ENCODE measurements at places on chromosomes 16 and 17.
A peak's percentile ranks its signal among the peaks of the same experiment; 100 is the strongest.

DNA sequence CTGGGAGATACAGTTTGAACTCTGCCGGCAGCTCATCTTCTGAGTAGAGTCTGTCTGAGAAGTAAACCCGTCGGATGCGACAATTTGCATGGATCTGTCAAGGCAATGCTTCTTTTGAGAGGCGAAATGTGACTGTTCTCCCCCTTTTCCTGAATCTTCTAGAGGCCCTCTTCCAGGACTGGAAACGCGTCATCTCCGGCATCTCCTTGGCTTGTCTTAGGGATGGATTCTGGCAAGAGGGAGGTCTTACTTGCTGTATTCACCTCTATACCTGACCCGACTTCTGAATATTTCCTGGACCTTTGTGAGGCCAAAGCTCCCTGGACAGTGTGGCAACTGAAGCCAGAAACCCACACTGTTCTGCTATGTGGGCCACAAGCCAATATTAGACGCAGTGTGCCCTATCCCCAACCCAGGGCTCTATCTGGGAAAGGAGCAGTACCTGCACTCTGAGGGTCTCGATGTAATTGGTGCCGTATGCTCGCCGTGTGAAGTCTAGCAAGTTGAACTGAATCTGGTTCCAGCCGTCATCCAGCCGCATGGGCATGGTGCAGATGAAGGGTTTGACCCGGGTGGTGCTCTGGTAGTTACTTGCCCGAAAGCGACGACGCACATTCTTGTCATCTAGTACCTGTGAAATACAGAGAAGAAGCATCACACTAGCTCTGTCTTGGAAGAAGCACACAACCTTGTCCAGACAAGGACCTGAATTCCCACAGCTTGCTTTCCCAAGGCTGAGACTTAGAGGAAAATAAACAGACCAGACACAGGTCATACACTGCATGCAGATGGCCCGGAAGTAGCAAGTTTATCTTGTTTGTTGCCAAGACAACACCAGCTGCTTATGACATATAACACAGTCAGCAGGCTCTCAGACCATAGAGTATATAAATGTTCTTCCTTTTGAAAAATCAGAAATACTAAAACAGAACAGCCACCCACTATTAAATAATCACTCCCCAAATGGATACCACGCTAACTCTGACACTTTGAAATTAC, 14.1 kb downstream of the CFAP20 start:
- DNase-seq = no peak

DNA sequence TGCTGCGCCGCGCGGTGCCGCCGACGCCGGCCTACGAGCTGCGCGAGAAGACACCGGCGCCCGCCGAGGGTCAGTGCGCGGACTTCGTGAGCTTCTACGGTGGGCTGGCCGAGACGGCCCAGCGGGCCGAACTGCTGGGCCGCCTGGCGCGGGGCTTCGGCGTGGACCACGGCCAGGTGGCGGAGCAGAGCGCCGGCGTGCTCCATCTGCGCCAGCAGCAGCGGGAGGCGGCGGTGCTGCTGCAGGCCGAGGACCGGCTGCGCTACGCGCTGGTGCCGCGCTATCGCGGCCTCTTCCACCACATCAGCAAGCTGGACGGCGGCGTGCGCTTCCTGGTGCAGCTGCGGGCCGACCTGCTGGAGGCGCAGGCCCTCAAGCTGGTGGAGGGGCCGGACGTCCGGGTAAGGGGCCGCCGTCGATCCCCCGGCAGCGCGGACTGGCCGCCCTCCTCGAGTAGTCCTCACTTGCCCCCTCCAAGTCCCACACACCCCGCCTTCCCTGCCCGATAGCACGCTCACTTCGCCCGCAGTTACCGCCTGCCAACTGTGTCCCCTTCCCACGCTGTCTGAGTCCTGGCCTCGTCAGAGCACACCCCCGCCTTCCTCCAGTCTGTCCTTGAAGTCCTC, 470 bp downstream of the MLYCD start:
- peak; percentile 26 for DNase-seq

- DNase-seq = no peak
Measured at GRCh38 chr17:41492351-41492750, 2.6 kb upstream of the KRT36 start.

- DNase-seq = no peak
Measured at GRCh38 chr17:49910858-49911204, 58.2 kb upstream of the DLX4 start.

DNA sequence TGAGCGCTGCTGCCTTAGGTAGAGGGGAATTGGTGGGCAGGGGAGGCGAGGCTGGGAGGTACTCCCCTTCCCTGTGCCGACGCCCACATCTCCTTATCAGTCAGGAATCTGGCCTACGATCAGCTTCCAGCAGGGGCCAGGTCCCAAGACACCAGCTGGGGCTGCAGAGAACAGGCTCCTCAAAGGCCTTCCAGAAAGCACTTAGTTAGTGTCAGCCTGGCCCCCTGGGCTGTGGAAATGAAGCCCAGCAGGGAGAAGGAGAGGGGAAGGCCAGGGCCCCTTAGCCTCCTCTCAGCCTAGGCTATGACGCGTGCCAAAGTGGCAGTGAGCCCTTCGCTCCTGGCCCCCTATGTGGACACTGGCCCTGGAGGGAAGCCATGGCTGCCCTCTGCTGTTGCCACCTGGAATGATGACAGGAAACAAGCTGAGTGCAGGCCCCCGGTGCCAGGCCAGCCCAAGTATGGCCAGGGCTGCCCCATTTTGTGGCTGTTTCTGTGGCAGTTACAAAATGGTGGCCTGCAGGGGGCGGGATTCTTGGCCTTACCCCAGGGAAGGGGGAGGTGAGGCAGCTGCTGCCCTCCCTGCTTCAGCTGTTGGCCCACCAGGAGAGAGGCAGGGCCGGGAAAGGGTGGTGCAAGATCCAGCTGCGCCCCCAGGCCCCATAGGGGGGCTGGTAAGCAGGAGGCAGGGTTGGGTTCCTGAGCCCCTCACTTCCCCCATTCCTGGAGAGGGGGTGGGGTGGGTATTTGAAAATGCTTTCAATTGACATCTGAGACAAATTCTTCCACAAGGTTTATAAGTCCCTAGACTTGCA, 11.3 kb downstream of the TBX4 start:
- DNase-seq = no peak

DNA sequence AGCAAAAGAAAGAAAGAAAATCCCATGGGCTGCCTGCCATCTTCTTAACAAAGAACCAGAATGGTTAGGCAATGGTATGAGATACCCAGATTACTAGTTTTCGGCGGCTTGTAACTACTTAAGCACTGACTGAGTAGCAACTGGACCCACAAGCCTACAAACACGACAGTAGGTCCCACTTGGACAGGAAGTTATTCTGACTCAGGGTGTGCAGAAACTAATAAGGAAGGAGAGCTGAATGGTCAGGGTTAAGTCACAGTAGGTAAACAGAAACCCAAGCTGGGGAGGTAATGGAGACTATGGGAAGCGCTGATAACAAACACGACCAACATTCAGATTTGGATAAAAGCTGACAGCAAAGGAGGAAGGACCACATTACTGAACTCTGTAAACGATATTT, 10.4 kb upstream of the HLF start:
- DNase-seq = no peak

DNA sequence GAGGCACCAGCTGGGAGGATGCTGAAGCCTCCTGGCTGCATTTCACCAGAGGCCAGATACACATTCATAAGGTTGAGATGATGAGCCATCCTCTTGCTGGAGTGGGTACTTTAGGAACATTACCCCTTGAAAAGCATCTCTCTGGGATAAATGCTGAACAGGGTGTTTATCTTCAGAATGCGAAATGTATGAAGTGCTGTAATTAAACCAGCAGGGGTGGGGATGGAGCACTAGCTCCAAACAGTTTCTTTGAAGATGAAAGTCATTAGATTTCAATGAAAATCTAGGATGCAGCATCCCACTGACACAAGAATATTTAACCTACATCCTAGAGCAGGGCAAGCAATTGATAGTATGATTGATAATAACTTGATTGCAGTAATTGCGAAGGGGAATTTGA, 158.1 kb downstream of the CYLD start:
- DNase-seq = no peak

GRCh38 chr17:35849469-35850348, 19.0 kb downstream of the HEATR9 start:
- DNase-seq = peak; percentile 28

GRCh38 chr17:16573466-16573865, 4.5 kb upstream of the ZNF287 start:
- DNase-seq = no peak

GRCh38 chr17:55587608-55588139, 76.4 kb upstream of the SMIM36 start:
- DNase-seq = no peak

DNA sequence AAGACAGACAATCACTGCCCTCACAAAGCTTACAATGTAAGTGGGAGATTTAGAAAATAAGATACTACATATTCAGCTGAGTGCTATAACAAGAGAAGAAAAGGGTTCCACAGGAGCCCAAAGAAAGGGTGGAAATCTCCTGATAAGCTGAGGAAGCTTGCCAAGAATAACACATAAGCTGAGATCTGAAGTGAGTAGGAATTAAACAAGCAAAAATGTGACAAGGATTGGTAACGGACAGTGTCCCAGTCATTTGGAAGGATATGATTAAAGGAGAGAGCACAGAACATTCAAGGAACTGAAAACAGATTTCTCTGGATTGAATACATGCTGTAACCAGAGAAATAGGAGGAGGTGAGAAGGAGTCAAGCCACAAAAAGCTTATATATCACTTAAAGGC, 13.0 kb downstream of the CDYL2 start:
- no peak for DNase-seq

GRCh38 chr16:62105244-62105643, 69.0 kb upstream of the CDH8 start:
- no peak for DNase-seq

DNA sequence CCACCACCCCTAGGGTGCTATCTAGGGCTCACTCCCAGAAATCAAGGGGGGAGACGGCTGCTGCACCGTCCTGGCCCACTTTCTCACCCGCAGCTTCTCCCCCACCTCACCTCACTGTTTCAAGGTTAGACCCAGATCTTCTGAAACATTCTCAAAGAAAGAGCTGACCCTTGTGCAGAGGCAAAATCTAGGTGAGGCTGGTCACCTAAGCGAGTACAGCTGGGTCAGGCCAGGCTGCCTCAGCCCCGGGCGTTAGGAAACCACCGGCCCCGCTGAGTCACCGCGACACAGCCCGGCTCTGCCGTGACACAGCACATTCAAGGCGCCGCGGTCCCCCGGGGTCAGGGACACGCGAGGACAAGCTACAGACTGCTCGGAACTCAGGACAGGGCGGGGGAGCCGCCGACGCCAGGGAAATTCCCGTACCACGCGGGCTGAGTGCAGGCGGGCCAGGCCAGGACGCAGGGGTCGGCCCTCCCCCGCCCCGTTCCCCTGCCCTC, 27.1 kb downstream of the GNPTG start:
- DNase-seq = peak; percentile 68

GRCh38 chr16:88078111-88078775, 127.0 kb downstream of the BANP start:
- no peak for DNase-seq

DNA sequence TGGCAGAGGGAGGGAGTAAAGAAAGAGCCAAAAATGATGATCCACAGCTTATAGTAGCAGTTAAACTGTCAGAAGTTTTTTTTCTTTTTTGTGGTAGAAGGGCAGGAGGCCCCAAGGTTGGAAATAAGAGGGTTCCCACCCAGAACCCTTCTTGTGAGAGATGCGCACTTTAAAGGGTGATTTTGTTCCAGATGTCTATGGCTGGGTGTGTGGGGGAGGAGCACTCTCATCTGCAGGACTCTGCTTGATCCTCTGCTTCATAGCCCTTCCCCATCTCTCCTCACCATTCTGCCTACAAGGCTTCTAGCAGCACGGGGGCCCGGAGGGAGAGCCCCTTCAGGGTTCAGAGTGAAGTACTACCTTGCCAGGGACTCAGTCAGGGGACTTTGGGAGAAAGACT, 6.4 kb downstream of the ATXN1L start:
- DNase-seq = no peak

DNA sequence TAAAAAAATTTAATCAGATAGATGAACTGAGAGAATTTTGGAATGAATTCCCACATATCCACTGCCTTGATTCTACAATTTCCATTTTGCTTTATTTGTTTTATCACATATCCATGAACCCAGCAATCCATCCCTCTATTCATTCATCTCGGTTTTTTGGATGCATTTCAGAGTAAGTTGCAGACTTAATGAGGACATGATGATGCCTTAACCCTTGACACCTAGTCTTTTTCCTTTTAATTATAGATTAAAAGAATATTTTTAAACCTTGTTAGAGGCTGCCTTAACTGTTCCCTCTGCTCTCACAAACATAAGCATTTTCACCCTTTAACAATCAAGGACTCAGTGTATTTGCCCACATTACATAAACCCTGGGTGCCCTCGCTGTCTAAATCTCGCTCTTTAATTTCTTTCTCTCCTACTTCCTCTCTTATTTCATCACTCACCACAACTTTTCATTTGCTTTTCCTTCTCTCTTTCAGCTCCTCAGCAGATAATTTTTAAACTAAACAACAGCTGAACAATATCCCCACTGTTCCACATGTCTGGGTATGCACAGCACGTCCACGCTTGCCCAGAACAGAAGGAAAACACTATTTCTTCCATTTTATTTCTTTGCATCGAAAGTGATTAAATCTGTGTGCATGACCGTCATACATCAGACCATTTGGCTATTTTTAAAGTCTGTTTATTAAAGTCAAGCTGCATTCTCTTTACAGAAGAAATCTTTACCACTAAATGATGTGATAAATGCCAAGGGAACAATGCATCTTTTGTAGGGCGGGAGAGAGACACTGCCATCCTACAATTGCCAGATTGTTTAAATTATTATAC, 39.9 kb downstream of the IQCK start:
- no peak for DNase-seq

DNA sequence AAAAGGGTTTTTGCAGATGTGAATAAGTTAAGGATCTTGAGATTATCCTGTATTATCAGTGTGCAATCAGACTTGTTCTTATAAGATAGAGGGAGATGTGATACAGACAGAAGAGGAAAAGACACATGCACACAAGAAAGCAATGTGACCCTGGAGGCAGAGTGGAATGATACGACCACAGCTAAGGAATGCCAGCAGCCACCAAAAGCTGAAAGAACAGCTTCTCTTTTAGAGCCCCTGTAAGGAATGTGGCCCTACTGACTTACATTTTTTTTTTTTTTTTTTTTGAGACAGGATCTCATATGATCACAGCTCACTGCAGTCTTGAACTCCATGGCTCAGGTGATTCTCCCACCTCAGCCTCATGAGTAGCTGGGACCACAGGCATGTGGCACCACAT, 62.3 kb upstream of the CNTNAP4 start:
- no peak for DNase-seq

DNA sequence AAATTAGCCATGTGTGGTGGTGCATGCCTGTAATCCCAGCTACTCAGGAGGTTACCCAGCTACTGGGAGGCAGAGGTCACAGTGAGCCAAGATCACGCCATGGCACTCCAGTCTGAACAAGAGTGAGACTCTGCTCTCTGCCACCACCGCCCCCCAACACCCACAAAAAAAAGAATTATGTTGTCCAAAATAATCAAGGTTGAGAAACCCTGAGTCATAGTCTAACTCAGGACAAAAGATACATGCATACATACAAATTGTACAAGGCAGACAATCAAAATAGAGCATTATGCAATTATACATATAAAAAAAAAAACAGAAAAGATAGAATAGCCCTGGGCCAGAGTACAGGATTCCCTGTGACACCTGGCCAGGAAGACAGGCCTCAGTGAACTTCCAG, 6.6 kb upstream of the KPNB1 start:
- DNase-seq = no peak

All from activated T-helper 9 cell treated with anti-CD3 and anti-CD28 coated beads, Interleukin-2, amount 50 U/mL, for 16 hours (primary cell).